ENCODE measurements at places on chromosomes 7 and 10. TPM values are rescaled to one million over a fixed set of nuclear protein-coding genes. Genes with fewer than 3 reads are reported as not detected.

PRKG1 gene
- 17.3 TPM for polyA plus RNA-seq

SSC4D gene
- polyA plus RNA-seq, result 9.7 TPM

MCM10 gene
- 33.4 TPM for polyA plus RNA-seq

VPS37D gene
- 1.8 TPM for polyA plus RNA-seq

COPS6 gene
- 198 TPM for polyA plus RNA-seq

LRRC18 gene
- polyA plus RNA-seq, result not detected

ORAI2 gene
- polyA plus RNA-seq, result 8.6 TPM

DAGLB gene
- polyA plus RNA-seq, result 13.8 TPM

SHTN1 gene
- polyA plus RNA-seq, result 8.0 TPM

RPS24 gene
- polyA plus RNA-seq, result 3,797 TPM

KBTBD2 gene
- 11.6 TPM for polyA plus RNA-seq

DNA sequence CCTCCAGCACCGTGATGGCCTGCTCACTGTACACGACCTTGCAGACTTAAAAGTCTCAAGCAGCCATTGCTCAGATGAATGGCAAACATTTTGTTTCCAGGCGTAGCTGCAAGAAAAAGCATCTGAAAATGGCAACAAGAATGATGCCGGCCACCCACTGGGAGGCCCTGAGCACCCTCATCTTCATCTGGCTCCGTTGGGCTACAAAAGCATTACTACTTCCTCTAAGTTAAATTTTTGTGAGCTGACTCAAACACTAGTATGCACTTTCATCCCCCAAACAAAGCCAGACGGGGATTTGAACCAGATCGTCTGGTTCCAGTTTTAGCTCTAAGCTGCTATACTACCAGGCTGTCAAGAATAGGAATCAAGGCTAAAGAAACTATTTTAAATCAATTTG lies 116.6 kb upstream of the CDK1 start:
- peak; percentile 37 for DNase-seq

GRCh38 chr7:158772916-158773315 lies 56.4 kb downstream of the ESYT2 start:
- DNase-seq, result peak; percentile 38

DNA sequence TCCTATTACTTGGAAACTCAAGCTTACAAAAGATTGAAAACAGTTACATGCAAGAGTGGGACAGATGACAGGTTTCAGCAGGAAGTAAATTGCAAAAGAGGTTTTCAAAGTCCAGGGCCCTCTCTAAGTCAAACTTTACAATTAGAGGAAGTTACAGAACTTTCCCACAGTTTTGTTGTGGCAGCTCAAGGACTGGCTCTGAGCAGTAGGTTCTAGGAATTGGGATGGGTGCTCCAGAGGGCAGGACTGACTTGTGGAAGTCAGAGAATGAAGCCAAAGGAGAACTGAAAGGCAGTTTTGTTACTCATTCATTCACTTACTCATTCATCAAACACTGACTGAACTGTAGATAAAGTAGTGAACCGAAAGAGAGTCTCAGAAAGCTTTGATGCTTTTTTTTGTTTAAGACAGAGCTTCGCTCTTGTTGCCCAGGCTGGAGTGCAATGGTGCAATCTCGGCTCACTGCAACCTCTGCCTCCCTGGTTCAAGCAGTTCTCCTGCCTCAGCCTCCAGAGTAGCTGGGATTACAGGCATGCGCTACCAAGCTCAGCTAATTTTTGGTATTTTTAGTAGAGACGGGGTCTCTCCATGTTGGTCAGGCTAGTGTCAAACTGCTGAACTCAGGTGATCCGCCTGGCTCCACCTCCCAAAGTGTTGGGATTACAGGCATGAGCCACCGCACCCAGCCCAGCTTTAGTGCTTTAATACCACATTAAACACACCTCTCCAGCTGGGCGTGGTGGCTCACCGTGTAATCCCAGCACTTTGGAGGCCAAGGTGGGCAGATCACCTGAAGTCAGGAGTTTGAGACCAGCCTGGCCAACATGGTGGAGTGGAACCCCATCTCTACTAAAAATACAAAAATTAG lies 66.8 kb upstream of the CCNJ start:
- DNase-seq, result no peak

GRCh38 chr7:41788556-41788955 lies 85.7 kb upstream of the INHBA start:
- DNase-seq, result no peak

DNA sequence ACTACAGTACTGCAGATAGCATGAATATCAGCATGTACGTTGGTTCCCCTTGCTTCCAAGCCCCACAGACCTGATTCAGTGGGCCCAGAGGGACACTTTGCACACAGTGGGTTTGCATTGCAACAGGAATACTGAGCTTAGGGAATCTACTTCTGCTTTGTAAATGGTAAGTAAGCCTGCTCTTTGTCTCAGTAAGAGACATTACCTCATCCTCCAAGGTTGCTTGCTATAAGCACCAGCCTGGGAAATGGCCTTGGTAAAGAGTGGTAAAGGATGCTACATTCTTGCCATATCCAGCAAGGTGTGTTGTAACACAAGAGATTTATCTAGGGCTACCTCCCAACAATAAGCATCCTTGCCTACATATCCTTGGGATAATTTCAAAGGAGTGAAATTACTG lies 730.5 kb downstream of the INHBA start:
- DNase-seq, result peak; percentile 56

DNA sequence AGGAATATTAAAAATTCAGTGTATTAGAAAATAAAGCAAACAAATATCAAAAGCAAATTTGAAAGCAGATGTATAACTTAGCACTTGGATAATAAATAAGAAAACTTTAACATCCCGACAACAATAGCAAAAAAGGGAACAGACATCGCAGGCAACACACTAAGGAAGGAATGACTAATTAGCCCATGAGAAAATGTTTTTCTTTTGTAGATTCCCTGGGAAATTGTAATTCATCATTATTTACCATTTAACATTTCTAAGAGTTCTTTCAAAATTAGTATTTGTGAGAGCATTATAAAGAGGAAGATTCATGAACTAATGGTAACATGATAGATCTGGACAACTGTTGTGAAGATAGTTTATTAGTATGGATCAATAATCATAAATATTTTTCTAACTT lies 106.0 kb upstream of the STK17A start:
- no peak for DNase-seq

GRCh38 chr7:114212721-114213429 lies 201.7 kb upstream of the FOXP2 start:
- DNase-seq, result no peak

- peak; percentile 73 for DNase-seq
Observed at GRCh38 chr10:62818426-62819011, 2.4 kb upstream of the EGR2 start.

- DNase-seq, result no peak
Observed at GRCh38 chr7:104926601-104927041, 87.4 kb upstream of the KMT2E start.

DNA sequence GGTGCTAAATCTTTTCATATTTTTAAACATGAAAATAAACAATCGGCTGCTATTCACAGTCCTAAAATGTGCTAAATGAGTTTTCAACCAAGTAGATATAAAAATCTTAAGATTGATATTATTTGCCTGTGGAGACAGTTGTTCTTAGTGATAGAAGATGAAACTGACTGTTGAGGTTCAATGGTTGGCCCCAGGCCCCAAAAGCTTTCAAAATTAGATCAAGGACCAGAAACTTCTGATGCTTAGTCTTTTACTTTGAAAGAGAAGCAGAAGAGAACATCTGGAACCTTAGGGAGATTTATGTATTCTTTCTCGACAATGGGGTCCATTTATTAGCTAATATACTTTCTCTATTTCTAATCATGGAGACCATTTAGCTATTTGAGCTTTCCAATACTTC lies 155.8 kb downstream of the REEP3 start:
- no peak for DNase-seq

DNA sequence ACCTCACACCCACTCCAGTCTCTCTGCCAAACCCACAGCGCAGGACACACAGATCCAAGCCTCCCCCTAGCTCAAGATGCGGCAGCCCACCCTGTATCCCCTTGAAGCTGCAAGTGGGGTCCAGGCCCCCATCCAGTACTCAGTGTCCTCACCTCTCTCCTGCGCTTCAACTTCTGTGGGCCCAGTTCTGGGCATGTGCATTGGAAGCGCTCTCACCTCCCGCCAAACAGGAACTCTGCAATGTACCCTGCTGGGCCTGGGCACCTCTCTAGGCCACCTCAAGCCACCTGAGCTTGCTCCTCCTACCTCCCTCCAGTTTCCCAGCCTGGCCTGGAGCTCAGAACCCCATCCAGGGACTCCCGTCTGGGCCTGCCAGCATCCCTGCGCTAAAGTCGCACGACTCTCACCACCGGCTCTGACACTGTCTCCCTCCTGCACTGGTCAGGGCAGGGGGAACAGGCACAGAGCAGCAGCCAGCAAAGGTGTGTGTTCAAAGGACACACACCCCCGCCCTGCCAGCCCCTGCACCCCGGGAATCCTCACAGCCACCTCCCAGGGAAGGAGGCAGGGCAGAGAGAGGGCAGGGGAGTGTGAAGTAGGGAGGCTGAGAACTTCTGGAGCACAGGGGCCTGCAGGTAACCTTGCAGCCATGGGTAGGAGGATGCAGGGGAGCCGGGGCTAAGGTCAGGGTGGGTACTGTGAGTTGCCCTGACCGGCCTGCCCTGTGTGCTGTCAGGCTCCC lies 51.7 kb upstream of the MSMB start:
- no peak for DNase-seq

GRCh38 chr7:42753811-42754363 lies 158.0 kb downstream of the C7orf25 start:
- DNase-seq, result no peak

- DNase-seq, result no peak
Observed at GRCh38 chr7:48638041-48638440, 286.3 kb upstream of the CDC14C start.

Measured in GM23338 (cell line).